ENCODE measurements at places on chromosomes 4 and X.
A peak's percentile ranks its signal among the peaks of the same experiment; 100 is the strongest.

DNA sequence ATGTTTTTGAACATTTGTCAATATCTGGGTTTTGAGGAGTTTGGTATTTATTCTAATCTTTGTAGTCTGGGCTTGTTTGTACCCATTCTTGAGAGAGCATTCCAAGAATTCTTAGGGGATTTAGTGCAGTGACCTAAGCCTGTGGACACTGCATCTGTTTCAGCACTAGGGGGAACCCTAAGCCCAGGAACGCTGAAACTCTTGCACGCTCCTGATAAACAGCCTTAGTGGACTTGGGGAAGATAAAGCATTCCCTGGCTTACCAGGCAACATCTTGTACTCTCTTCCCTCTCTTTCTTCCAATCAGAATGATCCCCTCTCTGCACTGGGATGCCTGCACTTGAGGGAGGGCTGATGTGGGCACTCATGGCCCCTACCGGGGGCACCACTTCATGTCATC, 654.9 kb upstream of the HTR2C start:
- peak; percentile 1 for DNase-seq

DNA sequence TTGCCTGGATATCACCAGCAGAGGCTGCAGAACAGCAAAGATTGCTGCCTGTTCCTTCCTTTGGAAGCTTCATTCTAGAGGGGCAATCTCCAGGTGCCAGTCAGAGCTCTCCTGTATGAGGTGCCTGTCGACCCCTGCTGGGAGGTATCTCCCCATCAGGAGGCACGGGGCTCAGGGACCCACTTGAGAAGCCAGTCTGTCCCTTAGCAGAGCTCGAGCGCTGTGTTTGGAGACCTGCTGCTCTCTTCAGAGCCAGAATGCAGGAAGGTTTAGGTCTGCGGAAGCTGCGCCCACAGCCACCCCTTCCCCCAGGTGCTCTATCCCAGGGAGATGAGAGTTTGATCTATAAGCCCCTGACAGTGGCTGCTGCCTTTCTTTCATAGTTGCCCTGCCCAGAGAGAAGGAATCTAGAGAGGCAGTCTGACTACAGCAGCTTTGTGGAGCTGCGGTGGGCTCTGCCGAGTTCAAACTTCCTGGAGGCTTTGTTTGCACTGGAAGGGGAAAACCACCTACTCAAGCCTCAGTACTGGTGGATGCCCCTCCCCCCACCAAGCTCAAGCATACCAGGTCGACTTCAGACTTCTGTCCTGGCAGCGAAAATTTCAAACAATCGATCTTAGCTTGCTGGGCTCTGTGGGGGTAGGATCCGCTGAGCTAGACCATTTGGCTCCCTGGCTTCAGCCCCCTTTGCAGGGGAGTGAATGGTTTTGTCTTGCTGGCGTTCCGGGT, 57.9 kb downstream of the DKK2 start:
- DNase-seq, result no peak

DNA sequence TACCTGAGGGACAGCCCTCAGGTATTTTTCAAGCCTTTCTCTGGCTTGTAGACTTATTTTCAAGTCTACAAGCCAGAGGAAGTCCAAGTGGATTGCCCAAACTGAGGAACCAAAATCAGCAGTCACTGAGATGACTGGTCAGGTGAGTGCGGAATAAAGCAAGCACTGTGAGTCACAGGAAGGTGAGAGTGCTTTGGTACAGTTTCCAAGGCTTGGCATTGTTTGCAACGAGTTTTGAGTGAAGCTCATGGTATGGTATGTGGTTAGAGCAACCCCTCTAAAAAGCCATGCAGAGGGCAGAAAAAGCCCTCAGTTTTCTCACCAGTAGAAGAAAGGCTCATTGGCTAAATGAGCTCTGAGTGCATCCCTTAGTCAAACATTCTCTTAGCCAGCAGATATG, 112.8 kb upstream of the EOLA2 start:
- no peak for DNase-seq

DNA sequence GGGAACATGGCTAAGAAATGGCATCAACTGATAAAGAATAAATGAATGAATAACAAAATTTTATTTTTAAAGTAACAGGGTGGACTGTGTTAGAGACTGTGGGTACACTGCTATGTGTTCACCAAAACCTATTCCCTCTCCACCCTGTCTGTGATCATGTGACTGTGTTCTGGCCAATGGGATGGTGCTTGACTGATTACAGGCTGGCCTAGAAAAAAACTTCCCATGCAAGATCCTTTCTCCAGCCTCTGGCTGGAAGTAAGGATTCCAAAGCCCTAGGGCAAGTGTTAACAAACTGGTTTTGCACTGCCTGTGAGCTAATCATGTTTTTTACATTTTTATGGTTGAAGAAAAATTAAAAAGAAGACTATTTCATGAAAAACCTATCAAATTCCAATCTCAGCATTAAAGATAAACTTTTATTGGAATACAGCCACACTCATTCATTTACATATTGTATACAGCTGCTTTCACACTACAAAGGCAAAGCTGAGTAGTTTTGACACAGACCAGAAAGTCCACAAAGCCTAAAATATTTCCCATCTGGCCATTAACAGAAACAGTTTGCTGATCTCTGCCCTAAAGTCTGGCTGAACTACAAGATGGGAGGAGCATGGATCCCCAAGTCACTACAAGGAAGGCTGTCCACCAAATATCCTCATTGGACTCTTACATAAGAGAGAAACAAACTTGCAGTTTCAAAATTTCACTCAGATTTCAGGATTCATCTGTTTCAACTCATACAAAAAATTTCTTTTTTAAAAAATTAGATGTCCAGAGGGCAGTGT, 133.2 kb downstream of the ARHGAP6 start:
- DNase-seq, result no peak

DNA sequence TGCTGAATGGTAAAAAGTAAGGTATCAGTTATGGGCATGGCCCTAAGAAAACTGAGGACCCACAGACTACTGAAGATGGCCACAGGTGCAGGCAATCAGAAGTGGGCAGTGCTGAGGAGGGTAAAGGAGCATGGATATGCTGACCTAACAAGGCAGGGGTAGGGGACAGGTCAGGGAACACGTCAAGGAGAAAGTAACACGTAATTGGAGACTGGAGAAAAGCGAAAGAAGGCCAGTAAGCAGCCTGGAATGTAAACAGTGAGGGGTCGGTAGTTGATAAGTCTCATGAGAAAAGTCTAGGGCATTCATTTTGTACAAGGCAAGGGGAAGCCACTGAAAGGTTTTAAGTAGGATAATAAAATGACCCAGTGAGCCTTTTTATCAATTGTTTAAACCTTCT, 153.3 kb downstream of the PRDM5 start:
- peak; percentile 84 for DNase-seq

- peak; percentile 53 for DNase-seq
These were observed 31.8 kb downstream of the PRRG1 start for GRCh38 chrX:37380924-37381323.

DNA sequence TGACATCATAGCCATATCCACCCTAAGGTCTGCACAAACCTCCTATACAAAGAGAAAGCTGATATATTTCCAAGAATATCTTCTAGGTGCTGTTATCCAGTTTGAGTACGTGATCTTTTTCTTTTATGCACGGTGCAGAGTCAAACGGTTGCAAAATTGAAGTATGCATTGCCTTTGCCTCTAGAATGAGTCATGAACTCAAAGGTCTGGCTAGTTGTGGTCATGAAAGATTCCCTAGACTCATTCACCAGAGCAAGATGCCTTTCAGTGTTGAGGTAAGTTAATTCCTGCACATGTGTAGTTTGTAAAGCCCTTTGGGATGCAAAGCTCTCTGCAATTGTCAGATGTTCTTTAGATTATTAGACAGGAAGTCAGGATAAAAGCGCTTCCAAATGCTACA, 704.4 kb downstream of the PCDH19 start:
- DNase-seq, result peak; percentile 31

- DNase-seq, result peak; percentile 20
These were observed 26.4 kb upstream of the LRCH2 start for GRCh38 chrX:115260330-115260729.

GRCh38 chr4:154569028-154569427, 6.2 kb downstream of the FGB start:
- DNase-seq, result no peak

GRCh38 chr4:21749924-21750323, 198.6 kb downstream of the KCNIP4 start:
- DNase-seq, result no peak

DNA sequence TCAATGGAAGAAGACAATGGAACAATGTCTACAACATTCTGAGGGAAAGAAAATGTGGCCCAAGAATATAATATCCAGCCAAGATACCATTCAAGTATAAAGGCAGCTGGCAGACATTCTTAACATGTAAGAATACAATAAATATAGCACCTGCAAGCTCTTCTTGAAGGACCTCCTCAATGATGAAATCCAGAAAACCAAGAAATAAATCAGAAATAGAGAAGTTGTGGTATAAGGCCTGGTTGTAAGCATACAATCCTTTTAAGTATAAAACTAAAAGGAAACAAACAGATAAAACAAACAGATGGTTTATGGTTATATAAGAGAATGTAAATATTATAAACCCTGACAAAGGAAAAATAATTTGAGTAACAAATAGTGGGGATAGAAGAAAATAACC, 33.4 kb downstream of the SYTL4 start:
- no peak for DNase-seq

DNA sequence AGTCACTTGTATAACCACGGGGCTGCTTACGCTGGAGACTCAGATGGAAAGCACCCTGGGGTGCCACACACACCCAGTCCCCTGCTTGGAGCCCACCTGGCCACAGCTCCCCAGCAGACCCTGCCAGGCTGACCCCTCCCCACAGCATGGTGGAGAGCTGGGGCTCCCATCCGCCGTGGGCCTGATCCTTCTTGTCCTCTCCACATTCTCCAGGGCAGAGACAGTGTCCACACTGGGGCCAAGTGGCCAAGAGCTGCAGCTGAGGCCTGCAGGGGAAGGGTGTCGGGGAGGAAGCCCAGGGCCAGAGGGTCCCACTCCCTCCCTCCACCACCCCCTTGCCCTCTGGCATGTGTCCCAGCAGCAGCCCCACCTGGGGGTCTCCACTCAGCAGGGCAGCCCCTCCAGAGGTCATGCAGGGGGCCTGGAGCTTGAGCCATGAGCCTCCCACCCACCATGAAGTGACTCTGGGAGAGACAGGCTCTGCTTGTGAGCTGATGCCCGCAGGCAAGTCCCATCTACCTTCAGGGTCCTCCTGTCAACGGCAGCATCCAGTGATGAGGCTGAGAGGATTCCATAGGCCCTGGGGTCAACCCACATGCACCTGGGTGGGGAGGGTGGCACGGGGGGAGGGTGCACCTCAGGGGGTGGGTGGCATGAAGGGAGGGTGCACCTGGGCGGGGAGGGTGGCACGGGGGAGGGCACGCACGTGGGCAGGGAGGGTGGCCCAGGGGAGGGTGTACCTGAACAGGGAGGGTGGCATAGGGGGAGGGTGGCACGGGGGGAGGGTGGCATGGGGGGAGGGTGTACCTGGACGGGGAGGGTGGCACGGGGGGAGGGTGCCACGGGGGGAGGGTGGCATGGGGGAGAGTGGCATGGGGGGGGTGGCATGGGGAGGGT, 56.4 kb downstream of the FAM53A start:
- DNase-seq, result no peak

- no peak for DNase-seq
These were observed 2.4 kb downstream of the HADH start for GRCh38 chr4:107991945-107992630.

GRCh38 chr4:134636338-134637051, 434.9 kb upstream of the PABPC4L start:
- no peak for DNase-seq

DNA sequence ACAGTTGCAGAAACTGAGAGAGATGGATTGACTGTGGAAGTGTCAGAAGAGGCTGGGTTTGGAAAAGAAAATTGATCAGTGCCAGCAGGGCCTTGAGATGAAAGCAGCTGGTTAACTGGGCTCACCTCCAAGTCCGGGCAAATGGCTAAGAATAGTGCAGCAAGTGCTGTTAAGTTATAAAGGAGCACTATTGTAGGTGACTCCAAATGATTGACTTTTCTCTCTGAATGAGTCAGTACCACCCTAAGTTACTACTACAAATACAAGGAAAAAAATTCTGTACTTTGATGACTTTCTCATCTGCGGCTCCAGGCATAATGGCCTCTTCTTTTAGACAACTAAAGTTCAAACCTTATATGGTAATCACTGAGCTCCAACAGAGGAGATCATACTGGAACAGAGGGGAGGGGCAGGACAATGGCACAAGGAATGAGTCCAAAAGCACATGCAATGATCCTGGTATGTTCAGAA, 733.4 kb upstream of the INTU start:
- DNase-seq, result peak; percentile 98

- DNase-seq, result no peak
These were observed 235.4 kb downstream of the RAB28 start for GRCh38 chr4:13248621-13249298.
